ENCODE measurements at places on chromosomes 2 and 18.

GRCh38 chr2:189350540-189351209 is 90.6 kb upstream of the WDR75 start:
- DNase-seq = peak; percentile 68

- DNase-seq = no peak
These were observed 81.7 kb downstream of the ARHGEF4 start for GRCh38 chr2:130918393-130918792.

GRCh38 chr18:73043211-73043610 is 175.4 kb upstream of the NETO1 start:
- no peak for DNase-seq

DNA sequence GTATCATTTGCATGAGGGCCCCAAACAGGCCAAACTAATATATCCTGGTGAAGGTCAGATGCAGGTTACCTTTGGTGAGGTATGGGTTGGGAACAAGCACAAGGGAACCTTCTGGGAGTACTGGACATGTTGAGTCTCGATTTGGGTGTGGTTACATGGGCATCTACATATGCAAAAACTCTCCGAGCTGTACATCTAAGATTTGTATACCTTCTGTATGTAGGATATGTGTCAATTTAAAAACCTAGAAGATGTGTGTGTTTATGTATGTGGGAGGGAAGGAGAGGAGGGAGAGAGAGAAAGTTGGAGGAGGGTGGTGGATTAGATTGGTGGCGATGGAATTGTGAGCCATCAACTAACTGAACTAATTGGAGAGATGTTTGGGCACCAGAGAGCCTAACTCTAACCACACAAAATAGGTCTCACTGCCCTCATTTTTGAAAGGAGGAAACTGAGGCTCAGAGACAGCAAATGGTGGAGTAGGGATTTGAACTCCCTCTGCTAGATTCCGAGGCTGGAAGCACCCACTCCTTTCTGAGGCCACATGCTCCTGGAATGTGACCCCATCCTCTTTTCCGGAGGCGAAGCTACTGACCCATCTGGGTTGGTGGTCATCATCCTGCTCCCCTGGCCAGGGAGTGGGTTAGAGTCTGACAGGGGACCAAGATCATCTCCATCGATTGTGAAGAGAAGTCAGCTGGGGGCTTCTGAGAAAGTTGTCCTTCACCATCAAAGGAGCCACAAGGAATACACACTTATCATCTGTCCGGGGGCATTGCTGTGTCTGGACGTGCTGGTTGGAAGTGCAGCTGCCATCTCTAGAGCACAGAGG is 107.3 kb upstream of the MYCN start:
- no peak for DNase-seq

GRCh38 chr2:147525819-147526489 is 318.9 kb upstream of the ACVR2A start:
- DNase-seq = no peak

DNA sequence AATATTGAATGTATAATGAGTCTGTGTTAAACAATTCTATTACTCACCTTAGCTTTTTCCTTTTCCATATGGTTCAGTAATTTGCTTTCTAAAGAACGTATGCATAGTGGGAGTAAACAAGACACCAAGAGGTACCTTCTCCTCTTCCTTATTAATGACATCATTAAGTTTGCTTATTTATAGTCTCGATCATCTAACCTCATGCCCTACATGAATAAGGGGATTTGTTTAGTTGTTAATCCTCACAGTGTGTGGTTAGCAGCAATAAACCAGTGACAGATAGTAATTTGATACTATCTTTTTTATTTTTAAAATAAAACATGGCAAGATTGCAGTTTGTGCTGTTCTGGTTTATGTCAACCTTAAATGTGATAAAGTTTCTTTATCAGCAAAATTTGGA is 69.7 kb downstream of the COBLL1 start:
- DNase-seq = no peak

Data from lower leg skin (tissue), 4 donors.